NCI-H460 (cell line): ENCODE measurements at places on chromosomes 2 and 18. TPM values are rescaled to one million over a fixed set of nuclear protein-coding genes. Genes with fewer than 3 reads are reported as not detected.

The ABCG5 gene
- not detected in 2 replicates for total RNA-seq

DNA sequence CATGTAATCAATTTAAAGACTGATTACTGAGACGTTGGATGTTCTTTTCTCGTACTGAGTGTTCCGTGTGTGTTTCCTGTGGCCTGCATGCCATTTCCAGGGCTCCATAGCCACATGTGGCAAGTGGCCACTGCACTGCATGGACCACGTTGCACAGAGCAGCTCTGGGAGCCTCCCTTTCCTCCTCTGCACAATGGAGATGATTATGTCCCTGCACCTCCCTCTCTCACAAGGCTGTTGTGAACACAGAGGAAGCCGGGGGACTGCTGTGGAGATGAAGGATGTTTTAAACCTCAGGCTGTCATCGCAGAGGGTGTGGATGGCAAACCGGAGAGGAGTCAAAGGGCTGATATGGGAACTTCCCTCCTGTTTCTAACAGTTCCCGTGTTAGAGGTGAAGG, 87.7 kb downstream of the TGOLN2 start:
- DNase-seq = no peak

- no peak for DNase-seq
Measured at GRCh38 chr18:12074736-12075135, 18.9 kb upstream of the ANKRD62 start.

DNA sequence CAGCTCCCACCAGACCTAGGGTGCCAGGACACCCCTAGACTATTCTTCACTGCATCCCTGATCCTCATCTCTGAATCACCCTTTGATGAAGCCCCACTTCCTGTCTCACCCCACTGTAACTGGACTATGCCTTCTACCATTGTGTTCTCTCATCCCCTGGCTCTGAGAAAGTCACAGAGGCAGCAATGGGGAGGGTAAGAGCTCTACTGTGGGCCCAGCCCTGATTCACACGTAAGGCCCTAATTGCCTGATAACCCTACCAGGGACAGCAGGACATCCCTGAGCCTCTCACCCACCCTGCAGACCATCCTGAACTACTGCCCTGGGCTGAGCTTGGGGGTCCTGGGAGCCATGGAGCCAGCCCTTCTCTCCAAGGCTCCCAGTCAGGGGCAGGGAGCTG, 1.5 kb upstream of the PROM2 start:
- DNase-seq = no peak

The CPLX4 gene
- not detected in 2 replicates for total RNA-seq

The LYPD1 gene
- 32.4 and 34.4 TPM in 2 replicates for total RNA-seq

GRCh38 chr2:133819906-133820305, 251.6 kb upstream of the NCKAP5 start:
- no peak for DNase-seq

- DNase-seq = no peak
Measured at GRCh38 chr2:54624591-54625071, 98.8 kb upstream of the EML6 start.

The COQ10B gene
- 41.6 and 44.0 TPM in 2 replicates for total RNA-seq

DNA sequence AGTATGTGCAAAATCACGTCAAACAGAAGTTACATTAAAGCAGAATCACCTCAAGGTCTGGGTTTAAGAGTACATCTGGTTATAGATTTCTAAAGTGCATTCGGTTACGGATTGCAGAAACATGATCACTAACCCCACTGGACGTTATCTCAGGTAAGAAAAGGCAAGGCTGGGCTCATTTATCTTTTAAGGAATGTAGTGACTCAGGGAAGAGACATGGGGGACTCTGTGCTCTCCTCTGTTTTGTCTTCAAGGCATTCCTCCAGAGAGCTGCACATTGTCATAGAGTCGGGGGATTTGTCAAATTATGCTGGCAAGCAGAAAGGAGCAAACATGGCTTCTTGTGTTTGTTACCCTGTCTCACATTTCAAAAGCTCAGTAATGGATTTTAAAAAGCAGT, 14.3 kb downstream of the WDSUB1 start:
- DNase-seq = no peak

DNA sequence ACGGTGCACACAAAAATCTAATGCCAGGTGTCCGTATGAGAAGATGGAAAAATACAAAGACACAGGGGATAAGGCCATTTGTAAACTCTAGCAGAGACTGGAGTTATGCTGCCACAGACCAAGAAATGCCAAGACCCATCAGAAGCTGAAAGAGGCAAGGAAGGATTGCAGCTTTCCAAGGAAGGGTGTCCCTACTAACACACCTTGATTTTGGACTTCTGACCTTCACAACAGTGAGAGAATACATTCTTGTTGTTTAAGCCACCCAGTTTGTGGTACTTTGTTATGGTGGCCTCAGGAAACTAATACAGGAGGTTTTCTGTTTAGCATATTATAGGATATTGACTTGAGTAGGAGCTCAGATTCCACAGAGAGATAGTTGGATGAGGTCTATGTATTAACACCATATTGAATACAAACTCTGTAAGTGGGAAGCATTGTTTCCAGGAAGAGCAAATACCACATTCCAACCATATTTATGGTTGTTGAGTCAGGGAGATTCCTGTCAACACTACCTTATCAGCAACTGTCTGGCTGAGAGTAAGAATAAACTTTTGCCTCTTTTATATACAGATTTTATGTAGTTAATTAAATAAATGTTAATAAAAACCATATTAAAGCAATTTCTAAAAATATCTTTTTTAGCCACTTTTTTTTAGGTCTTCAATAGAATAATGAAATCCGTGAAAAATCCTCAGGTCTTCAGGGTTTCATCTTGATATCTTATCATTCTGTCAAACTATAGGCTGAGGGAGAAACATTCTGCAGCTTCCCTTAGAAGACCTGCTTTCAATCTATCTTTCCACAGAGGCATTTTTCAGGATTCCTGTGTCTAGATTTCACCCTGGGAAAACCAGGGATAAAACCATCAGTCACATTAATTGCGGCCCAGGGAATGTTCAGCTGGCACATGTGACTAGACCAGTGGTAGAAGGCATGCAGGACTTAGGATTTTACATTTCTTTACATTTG, 35.4 kb upstream of the HNMT start:
- DNase-seq = no peak

GRCh38 chr2:42954227-42954962, 162.0 kb upstream of the HAAO start:
- no peak for DNase-seq

The ITGA4 gene
- total RNA-seq = 0.07 TPM in 1 of 2 replicates, not detected in the other

GRCh38 chr2:65264821-65265670, 37.4 kb downstream of the ACTR2 start:
- DNase-seq = peak; percentile 68

GRCh38 chr2:218876562-218877219, 4.0 kb upstream of the WNT10A start:
- DNase-seq = peak; percentile 72

DNA sequence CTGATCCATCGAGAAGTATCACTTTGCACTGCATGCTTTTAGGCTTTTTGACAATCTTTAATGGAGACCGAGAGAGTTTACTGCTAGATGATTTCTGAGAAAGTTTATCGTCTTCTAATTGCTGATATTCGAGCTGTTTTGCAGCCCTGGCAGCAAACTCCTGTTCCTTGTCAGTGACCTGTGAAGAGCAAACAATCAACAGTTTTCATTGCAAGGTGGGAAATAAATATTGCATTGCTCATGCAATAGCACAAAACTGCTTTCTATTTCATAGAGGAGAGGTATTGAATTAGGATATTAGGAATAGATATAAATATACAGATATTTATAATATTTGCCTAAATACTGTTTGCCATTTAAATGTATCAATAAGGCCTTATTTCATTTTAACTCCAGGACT, 65.5 kb downstream of the EPB41L3 start:
- DNase-seq = no peak

The ACADL gene
- 0.32 and 0.66 TPM in 2 replicates for total RNA-seq

DNA sequence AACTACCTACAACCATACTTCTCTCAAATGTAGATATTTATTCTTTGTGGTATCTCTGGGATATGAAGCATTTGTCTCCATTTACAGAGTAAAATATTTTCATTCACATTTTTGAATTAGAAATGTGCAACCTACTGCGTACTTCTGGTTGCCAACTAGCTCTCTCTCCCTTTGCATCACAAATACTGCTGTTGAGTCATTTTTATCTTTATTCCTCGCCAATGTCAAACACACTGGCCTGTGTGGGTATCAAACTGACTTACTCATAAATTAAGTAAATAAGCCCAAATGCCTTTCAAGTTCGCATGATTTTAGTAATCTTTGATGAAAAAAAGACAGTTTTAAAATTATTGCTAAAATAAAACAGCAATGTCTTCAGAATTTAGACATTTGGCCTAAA, 67.3 kb downstream of the STAT4 start:
- no peak for DNase-seq

GRCh38 chr2:163419000-163419830, 316.6 kb downstream of the FIGN start:
- no peak for DNase-seq

- DNase-seq = no peak
Measured at GRCh38 chr2:112656679-112657078, 10.9 kb downstream of the SLC20A1 start.

- peak; percentile 42 for DNase-seq
Measured at GRCh38 chr2:122028371-122029100, 273.1 kb downstream of the TSN start.

- no peak for DNase-seq
Measured at GRCh38 chr2:120452945-120453634, 107.2 kb downstream of the INHBB start.

The M1AP gene
- total RNA-seq = not detected in 2 replicates

The PTPRN gene
- 11.3 and 22.7 TPM in 2 replicates for total RNA-seq

The CCDC74B gene
- total RNA-seq = 5.5 and 6.6 TPM in 2 replicates

DNA sequence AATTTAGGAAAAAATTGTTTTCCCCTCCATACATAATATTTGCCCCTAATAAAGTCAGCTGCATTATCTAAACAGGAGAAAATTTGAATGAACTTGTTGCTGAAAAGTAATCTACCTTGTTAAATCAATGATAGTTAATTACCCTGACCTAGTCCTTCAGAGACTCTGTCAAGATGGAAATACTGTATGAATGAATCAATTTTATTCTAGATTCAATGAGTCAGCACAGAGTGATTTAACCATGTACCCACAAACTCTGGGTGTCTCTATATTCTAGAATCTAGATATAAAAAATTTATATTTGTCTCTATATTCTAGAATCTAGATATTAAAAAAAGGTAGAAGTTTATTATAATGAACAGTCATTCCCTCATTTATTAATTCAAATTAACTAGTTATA, 36.2 kb downstream of the NDUFAF7 start:
- no peak for DNase-seq

DNA sequence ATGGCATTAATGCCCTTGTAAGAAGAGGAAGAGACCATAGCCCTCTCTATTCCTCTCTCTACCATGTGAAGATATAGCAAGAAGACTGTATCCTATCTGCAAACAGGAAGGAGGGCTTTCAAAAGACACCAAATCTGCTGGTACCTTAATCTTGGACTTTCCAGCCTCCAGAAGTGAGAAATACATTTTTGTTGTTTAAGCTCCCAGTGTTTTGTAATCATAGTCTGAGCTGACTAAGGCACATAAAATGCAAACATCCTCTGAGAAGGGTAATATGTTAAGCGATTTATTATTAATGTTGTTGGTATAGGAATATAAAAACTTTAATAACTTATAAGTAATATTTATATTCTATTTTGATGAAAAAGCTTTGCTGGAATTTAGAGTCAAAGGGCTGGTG, 559.8 kb downstream of the SUCLG1 start:
- DNase-seq = no peak
